ENCODE measurements at places on chromosomes 16 and 17.

DNA sequence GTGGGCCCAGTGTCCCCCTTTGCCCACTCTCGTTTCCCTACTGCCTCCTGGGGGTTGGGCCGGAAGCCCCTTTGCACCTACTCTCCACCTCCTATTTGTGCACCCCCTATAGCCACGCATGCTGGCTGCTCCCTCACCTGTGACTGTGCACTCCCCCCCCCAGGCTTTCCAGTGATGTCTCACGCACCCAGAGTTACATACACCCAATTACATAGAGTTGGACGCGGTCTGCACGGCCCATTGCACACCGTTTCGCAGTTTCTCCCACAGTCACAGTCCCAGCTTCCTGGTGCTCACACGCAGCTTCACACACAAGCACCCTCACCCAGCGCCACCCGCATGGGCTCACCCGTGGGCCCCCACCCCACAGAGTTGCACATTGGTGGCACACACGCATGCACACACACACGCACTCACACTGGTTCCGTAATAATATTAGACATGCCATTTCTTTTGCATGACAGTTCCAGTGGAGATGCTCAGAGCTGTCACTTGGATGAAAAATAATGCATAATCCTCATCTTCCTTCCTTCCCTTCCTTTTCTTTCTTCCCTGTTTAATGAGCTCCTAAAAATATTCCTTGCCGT, 21.5 kb upstream of the C1QL1 start:
- DNase-seq = no peak

- DNase-seq = no peak
Measured at GRCh38 chr17:79388556-79389295, 222.1 kb downstream of the RBFOX3 start.

DNA sequence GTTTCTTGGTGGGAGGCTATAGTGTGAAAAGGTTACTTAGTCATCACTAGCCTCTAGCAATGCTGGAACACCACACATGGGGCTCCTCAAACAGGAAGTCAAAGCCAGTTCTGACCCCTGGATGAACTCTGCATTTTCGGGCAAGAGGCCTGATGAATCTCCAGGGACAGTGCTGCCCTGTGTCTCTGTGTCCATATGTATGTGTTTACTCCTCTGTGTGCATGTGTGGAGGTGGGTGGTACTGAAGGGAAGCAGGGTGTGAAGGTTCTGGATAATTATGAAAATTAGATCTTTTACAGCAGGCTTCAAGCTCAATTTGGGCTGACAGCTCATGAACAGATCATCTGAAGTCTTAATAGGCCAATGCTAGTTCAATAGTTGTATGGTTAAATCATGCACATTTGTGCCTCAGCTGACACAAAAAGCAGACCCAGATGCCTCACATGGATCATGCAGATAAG, 133.6 kb downstream of the SNX11 start:
- no peak for DNase-seq

- peak; percentile 41 for DNase-seq
Measured at GRCh38 chr17:74749279-74750038, 1.0 kb downstream of the NHERF1 start.

- no peak for DNase-seq
Measured at GRCh38 chr17:65841089-65841488, 279.6 kb upstream of the AXIN2 start.

GRCh38 chr17:42309986-42310786, 21.9 kb downstream of the STAT5A start:
- no peak for DNase-seq
